ENCODE measurements at places on chromosomes 16 and 17.

GRCh38 chr16:23836078-23836403 lies 258 bp downstream of the PRKCB start:
- no peak for DNase-seq

GRCh38 chr17:41678907-41679739 lies 9.6 kb upstream of the EIF1 start:
- peak; percentile 66 for DNase-seq

DNA sequence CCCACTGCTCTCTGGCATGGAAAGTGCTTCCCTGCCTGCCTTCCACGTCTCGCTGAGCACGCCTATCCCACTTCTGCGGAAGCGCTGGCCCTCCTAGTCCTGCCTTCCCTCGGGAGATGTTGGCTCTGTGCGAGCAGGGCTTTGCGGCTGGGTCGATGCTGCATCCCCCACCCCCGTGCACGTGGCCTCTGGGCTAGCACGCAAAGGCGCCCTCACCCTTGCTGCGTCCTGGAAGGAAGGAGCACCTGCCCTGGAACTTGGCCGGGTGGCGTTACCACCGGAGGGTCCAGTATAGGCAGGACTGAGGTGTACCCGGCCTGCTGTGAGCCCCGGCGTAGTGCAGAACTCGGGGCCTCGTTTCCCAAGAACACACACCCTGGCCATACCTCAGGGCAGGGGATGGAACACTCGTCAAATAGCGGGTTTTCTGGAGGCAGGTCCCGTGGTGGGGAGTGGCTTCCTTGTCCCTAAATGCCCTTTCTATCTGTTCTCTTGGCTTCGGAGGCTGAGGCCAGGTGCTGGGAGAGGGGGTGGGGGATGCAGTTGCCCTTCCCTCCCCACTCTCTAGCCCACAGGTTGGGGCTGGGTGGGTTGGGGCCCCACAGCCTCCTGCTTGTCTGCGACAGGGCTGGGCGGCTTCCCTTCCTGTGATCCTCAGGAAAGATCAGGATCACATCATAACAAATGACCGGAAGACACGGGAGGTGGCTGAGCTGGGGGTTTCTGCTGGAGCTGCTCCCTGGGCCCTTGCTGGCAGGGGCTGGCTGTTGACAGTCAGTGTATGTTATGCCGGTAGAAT lies 17.4 kb downstream of the BAIAP2 start:
- no peak for DNase-seq

DNA sequence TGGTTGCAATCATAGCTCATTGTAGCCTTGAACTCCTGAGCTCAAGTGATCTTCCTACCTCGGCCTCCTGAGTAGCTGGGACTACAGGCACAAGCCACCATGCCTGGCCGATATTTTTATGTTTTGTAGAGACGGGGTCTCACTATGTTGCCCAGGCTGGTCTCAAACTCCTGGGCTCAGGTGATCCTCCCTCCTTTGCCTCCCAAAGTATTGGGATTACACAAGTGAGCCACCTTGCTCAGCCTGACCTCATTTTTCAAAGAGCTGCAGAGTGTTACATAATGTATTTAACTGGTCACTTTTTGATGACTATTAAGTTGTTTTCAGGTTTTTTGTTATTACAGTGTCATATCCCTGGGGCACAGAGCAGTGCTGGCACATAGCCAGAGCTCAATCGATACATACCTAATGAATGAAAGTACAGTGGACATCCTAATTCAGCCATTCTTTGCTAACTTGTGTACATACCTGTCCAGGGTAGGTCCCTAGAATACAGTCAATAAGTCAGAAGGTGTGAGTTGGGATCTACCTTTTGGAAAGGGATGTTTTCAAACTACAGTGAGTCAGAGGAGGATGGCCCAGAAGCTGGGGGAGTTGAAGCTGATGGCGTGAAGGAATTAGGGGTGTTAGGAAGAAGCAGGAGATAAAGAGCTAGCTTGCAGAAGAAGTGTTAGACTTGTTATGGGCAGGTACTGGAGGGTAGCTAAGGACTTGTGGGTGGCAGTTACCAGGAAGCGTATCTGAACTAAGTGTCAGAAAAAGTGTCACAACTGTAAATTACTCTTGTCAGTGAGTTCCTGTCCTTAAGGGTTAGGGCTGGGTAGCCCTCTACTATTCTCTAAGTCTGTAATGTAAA lies 20.1 kb upstream of the CYLD start:
- no peak for DNase-seq

DNA sequence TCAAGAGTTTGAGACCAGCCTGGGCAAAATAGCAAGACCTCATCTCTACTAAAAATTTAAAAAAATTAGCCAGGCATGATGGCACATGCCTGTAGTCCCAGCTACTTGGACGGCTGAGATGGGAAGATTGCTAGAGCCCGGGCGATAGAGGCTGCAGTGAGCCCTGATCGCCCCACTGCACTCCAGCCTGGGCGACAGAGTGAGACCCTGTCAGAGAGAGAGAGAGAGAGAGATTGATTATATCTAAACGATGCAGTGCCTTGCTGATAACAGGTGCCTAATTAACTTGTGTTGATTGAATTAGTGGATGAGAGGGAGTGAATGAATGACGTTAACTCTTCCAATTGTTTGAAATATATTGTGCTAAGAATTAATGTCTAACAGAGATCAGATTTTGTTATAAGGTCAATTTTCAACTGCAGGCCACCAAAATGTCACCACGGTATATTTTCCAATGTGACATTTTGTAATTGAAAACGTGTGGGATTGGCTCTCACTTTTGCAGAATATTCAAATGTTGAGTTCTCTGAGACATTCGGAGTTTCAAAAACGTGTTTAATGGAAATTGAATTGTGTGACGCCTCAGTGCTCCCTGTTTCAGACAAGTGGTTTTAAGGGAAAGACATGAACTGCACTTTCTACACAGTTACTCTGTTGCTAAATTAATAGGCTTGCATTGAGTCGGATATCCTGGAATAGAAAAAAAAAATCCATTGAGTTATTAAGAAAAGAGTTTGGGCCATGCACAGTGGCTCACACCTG lies 53.6 kb downstream of the ABAT start:
- DNase-seq, result no peak

DNA sequence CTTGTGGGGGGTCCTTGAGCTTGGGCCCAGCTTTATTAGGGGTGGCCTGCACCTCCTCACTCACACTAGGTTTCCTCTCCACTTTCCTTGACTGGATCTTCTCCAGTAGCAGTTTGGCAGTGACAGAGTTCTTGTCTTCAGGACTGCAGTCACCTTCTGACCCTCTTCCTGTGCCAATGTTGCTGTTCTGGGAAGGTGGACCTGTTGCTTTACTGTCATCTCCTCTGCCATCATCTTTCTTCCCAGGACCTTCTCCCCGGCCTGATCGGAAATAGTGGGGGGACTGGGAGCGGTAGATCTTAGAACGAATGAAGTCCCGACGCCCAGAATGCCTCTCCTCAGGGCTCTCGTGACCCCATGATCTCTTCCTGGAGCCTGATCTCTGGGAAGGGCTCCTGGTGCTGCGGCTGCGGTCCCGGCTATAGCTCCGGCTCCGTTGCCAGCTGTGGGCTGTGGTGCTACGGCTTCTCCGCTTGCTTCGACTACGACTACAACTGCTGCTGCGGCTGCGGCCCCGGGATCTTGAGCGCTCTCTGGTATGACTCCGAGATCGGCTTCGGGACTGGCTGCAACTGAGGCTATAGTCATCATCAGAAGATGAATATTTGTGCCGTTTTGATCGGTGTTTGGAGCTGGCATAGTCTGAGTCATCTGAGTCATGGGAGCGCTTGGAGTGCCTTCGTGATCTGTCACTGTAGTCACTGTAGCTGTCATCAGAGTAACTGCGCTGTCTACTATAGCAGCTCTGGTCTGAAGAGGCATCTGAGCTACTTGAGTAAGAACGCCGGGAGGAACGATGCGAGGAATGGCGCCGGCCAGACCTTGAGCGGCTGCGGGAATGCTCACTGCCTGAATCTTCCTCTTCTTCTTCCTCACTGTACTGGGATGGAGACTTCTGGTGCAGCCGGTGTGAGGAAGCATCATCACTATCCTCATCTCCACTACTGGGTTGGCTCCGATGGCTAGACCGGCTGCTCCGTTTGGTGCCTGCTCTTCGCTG lies 9.5 kb upstream of the ITGA2B start:
- no peak for DNase-seq

GRCh38 chr17:78351449-78352006 lies 8.3 kb downstream of the SOCS3 start:
- DNase-seq, result no peak

GRCh38 chr16:75130150-75130771 lies 13.7 kb upstream of the LDHD start:
- no peak for DNase-seq

- DNase-seq, result no peak
Observed at GRCh38 chr17:27804113-27804512, 3.8 kb upstream of the NOS2 start.

GRCh38 chr16:34050787-34051320 lies 591.4 kb downstream of the TP53TG3F start:
- no peak for DNase-seq

GRCh38 chr17:17126131-17127110 lies 79.7 kb downstream of the PLD6 start:
- DNase-seq, result no peak

DNA sequence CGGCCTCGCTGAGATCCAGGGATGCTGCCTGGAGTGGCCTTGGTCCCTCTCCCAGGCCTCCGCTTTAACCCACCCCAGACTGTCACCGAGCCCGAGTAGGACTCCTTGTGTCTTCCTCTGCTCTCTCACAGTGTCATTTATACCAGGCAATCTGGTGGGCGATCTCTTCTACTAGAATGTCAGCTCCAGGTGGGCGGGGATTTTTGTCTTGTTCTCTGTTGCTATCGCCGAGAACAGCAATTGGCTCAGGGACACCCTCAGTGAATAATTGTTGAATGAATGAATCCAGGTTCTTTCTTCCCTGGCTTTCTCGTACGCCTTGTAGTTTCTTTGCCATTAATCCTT lies 591 bp downstream of the DHX38 start:
- no peak for DNase-seq

DNA sequence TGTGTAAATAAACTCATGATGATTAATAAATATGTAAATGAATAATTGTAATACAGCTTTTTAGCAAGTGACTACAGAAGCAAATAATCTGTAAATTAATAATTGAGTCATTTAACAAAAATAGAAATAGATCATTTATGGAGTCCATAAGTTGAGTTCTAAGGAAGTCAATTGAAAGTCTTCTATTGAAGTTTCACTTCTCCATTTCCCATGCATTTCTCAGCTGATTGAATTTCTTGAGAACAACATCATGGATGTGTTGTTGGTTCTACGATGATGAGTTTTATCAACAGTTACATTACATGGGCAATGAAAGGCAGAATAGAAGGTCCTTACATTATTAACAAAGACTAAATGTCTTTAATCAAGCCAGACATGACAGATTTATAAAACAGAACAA lies 290.4 kb downstream of the MAP2K6 start:
- no peak for DNase-seq

DNA sequence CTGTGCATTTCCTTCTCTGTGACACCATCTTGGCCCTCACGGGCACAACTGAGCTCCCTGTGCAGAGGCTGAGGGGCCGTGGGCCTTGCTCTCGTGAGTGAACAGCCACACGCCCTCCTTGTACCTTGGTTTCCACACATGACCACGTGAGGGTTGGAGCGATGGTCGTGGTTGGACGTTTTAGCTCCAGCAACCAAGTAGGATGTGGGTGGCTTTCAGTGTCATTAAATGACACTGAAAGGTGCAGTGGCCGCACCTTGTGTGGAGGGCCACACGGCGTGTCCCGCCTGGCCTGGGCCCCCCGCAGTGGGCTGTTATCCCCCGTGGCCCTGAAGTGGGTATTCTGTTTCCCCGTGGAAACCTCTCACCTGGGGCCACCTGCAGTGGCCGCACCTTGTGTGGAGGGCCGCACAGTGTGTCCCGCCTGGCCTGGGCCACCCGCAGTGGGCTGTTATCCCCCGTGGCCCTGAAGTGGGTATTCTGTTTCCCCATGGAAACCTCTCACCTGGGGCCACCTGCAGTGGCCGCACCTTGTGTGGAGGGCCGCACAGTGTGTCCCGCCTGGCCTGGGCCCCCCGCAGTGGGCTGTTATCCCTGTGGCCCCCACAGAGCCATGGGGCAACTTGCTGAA lies 28.2 kb downstream of the ACSF3 start:
- no peak for DNase-seq

GRCh38 chr17:14330492-14330962 lies 29.6 kb downstream of the HS3ST3B1 start:
- DNase-seq, result no peak

DNA sequence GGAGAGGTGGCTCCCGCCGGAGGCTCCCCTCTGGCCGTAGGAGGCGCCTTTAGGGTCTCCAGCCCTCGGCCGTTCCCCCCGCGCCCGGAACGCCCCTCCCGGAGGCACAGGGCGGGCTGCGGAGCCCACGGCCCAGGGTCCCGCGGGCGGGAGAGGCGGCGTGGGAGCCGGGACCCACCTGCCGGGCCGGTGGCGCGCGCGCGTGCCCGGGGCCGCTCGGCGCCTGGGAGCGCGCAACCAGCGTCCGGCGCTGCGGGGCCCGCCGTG lies at the start of gene MIF4GD:
Gene MIF4GD (minus strand): TSS at position 266 of the 267 bp plus-strand sequence. CDS start 1,036 bp downstream, outside the sequence.
- DNase-seq, result no peak

- DNase-seq, result no peak
Observed at GRCh38 chr17:38873640-38874380, 4.0 kb downstream of the LASP1 start.

- no peak for DNase-seq
Observed at GRCh38 chr16:58670177-58670576, 14.4 kb downstream of the SLC38A7 start.

DNA sequence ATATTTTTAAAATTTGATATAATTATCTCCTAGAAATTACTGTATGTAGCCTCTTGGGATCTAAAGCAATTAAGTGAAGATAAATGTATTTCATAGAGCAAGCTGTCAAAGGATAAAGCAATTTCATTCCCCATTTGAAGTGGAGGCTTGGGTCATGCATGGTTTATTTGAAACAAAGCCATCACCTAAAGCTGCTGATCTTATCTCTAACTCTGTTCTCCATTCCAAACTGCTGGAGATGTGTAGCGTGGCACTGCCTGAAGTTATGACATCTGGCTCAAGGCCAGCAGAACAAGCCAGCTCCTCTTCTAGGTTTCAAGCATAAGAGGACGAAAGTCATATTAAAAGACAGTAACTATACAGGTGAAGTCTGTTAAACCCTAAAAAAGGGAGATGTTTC lies 83.9 kb downstream of the HIC1 start:
- no peak for DNase-seq

- no peak for DNase-seq
Observed at GRCh38 chr16:54446639-54447038, 160.1 kb upstream of the IRX3 start.

DNA sequence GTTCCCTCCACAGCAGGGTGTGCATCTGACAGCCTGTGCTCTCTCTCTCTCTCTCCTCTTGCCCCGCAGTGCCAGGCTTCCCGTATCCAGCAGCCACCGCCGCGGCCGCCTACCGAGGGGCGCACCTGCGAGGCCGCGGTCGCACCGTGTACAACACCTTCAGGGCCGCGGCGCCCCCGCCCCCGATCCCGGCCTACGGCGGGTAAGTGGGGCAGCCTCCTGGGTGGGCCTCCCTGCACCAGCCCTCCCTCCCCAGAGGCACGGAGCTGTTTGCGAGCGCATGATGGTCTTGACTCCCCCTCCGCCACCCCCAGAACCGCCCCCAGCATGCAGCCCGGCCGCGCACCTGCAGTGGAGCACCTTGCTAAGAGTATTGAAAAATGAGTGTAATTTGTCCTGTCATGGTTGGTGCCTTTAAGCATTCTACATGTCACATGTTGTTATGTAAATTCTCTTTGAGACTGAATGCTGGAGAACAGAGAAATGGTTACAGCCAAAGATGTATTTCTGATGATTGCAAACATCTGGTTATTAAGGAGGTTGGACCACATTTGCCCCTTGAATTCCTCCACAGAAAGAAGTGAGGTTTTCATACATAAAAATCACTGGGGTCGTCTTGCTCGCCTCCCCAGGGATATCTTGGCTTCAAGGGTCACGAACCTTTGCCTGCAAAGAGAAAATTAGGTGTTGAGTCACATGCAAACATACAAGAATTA lies 321.3 kb downstream of the RBFOX1 start:
- DNase-seq, result no peak
